ENCODE measurements at places on chromosomes 6 and 20. TPM values are rescaled to one million over a fixed set of nuclear protein-coding genes. Genes with fewer than 3 reads are reported as not detected.
A peak's percentile ranks its signal among the peaks of the same experiment; 100 is the strongest.

The MYMX gene
- not detected for total RNA-seq

The C20orf202 gene
- under 0.01 TPM for total RNA-seq

- no peaks in the 10 kb centered on the region for H3K4me1 ChIP-seq
- no peaks in the 10 kb centered on the region for H3K36me3 ChIP-seq
- H3K27me3 ChIP-seq: no peaks in the 10 kb centered on the region
- DNase-seq: no peak
- no peak overlapping the region for H3K4me3 ChIP-seq
- H3K27ac ChIP-seq: no peak overlapping the region
Observed at GRCh38 chr6:21085643-21086042, 507.9 kb upstream of the SOX4 start.

DNA sequence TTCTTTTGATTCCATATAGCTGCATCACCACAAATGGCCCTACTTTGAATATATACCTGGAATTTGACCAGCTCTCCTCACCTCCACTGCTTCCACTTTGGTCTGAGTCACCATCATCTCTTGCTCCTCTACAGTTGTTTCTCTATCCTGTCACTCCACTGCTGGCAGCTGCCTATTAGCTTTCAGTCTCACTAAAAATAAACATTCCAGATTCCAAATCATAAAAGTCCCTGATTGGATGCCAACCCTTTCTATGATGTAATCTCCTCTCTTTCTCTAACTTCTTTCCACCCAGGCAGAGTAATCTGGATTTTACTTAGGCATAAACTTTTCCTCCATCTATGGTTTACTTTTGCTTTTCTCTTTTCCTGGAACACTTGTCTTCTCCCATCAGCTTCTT is 49.1 kb downstream of the RFPL4B start:
- no peaks in the 10 kb centered on the region for H3K27me3 ChIP-seq
- no peak overlapping the region for H3K27ac ChIP-seq
- no peaks in the 10 kb centered on the region for H3K4me1 ChIP-seq
- no peak for DNase-seq
- H3K4me3 ChIP-seq: no peak overlapping the region

GRCh38 chr6:166271376-166271765 is 36.8 kb downstream of the PRR18 start:
- no peaks in the 10 kb centered on the region for H3K36me3 ChIP-seq
- H3K4me3 ChIP-seq: no peak overlapping the region
- no peaks in the 10 kb centered on the region for H3K4me1 ChIP-seq
- DNase-seq: no peak

DNA sequence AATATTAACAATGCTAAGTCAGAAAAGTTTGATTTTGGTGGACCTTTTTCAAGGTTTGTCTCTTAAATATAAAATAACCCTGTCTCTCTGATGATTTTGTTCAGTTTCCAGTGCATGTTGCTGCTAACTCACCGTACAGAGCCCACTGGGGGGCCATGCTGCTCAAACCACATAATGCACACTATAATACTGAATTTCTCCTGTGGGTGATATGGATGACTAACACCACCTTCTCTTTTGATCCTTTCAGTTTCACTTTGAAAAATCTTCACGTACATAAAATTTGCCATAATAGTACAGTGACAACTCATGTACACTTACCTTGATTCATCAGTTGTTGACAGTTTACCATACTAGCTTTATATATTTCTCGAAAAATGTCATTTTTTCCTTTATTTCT is 506.6 kb upstream of the MAN1A1 start:
- no peak for DNase-seq
- H3K4me1 ChIP-seq: no peaks in the 10 kb centered on the region
- H3K36me3 ChIP-seq: no peaks in the 10 kb centered on the region
- H3K27me3 ChIP-seq: no peaks in the 10 kb centered on the region

DNA sequence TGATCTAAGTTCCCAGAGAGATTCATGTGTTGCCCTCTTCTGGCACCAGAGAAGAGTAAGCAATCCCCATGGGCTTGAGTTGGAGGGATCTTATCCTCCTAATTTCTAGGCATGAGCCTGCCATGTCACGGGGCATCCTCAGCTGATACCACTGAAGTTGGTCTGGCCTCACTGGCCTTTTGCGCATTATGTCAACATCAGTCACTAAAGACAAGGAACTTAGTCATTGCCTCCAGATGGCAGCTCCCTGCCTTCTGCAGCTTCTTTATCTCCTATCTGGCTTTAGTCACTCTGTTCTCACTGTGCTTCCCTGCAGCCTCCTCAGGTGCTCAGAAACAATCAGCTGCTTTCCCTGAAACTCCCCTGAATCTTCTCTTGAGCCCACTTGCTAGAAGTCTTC is 312.2 kb downstream of the ADGRG6 start:
- H3K27ac ChIP-seq: no peak overlapping the region
- H3K4me1 ChIP-seq: no peaks in the 10 kb centered on the region
- no peak for DNase-seq
- H3K36me3 ChIP-seq: no peaks in the 10 kb centered on the region
- H3K4me3 ChIP-seq: no peak overlapping the region
- no peaks in the 10 kb centered on the region for H3K27me3 ChIP-seq

DNA sequence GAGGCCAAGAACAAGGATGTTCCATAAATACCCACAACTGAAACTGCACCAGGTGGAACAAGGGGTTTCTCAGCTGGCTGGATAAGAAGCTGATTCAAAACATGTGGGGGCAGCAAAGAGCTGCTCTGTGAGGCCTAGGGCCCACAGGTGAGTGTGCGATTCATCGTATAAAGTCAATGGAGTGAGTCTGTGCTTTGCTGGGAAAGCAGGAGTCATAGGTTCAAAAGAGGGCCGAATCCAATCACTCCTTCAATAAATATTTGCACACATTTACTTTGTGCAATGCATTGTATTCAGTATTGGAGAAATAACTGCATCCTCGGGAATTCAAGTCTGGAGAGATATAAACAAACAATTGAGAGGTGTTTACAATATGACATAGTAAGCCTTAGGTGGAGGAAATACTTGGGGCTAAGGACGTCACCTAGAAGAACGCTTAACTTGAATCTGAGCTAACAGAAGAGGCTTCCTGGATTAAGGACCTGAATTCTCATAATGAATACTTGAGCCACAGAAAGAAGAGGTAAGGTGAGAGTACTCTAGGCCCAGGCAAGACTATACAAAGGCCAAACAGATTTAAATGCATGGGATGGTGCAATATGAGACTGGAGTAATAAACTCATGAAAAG is 83.7 kb upstream of the TMEM30A start:
- no peak overlapping the region for H3K4me3 ChIP-seq
- no peak overlapping the region for H3K27ac ChIP-seq
- H3K27me3 ChIP-seq: no peaks in the 10 kb centered on the region
- H3K4me1 ChIP-seq: no peaks in the 10 kb centered on the region
- DNase-seq: peak; percentile 25

Data from fibroblast of lung (primary cell).